ENCODE measurements at places on chromosomes 11 and 22. TPM values are rescaled to one million over a fixed set of nuclear protein-coding genes. Genes with fewer than 3 reads are reported as not detected.

The EMID1 gene
- 0.60 TPM for total RNA-seq

The AASDHPPT gene
- 87.4 TPM for total RNA-seq

The TTLL8 gene
- total RNA-seq: not detected

The FREY1 gene
- 0.97 TPM for total RNA-seq

The TUBA8 gene
- 0.17 TPM for total RNA-seq

The NXPE4 gene
- total RNA-seq: not detected

The OR5M8 gene
- total RNA-seq: not detected

The PYGM gene
- total RNA-seq: 0.02 TPM

The RHOD gene
- not detected for total RNA-seq

The OR8D4 gene
- total RNA-seq: not detected

The UBQLNL gene
- not detected for total RNA-seq

DNA sequence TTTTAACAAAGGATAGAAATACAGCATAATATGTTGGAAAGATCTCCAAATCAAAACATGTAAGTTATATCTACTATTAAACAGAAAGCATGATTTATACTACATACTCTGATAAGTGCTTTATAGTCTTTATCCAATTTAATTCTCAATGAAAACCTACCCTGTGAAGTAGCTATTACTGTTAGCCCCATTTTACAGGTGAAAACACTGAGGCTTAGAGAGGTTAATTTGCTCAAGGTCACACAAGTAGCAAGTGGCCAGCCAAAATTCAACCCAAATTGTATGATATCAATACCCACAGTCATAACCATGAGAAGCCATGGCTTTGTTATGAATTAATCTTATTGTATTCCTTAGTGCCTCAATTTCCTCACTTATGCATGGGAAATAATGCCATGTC is 675 bp upstream of the OR5AN1 start:
- DNase-seq: no peak

GRCh38 chr22:33018232-33018864 is 39.8 kb downstream of the SYN3 start:
- peak; percentile 32 for DNase-seq

DNA sequence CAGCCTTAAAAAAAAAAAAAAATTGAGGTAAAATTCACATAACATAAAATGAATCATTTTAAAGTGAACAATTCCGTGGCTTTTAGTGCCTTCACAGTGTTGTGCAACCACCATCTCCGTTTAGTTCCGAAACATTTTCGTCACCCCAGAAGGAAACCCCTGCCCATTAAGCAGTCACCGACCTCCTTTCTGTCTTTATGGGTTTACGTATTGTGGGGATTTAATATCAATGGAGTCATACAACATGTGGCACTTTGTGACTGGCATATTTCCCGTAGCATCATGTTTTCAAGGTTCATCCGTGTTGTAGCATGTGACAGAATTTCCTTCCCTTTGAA is 65.5 kb downstream of the BCR start:
- no peak for DNase-seq

- DNase-seq: no peak
These were observed 21.5 kb downstream of the BIRC2 start for GRCh38 chr11:102368472-102368871.

- DNase-seq: no peak
These were observed 230.1 kb downstream of the BRD1 start for GRCh38 chr22:49597428-49598039.

DNA sequence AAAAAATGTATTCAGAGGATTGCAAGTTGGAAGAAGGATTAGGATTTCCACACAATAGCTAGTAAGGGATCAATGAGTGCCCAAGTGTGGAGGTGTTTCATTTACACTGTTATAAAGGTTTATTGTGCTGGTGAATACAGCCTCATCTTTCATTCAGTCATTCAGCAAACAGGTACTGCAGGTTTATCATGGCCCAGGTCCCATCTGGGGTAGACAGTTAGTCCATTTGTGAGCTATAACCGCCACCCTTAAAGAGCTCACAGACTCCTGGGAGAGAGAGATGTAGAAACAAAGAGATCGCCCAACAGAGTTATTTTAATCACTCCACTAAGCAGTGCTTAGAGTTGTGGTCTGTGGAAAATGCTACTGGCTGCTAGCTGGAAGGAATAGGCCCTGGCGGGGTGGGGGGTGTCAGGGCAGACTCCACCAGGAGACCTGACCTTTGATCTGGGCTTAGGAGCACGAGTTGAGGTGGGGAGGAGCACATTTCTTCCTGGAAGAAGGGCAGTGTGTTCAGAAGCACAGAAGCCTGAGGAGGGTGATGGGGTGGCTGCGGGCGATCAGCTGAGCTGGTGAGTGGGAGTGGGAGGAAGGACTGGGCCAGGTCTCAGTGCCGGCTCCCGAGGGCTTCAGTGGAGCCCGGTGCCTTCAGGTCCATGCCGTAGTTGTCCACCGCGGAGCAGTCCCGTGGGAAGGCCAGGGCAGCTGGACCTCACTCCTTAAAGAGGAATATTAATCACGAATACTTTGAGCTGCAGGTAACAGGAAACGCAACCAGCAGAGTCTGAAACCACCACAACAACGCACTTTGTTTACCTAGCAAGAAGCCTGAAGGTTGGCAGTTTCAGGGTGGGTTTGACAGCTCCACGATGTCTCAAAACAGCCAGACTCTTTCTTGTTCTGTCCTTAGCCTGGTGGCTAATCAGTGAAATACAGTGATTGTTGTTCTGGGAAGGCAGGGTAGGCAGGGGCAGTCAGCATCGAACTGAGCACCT is 11.2 kb downstream of the TOM1 start:
- DNase-seq: no peak

DNA sequence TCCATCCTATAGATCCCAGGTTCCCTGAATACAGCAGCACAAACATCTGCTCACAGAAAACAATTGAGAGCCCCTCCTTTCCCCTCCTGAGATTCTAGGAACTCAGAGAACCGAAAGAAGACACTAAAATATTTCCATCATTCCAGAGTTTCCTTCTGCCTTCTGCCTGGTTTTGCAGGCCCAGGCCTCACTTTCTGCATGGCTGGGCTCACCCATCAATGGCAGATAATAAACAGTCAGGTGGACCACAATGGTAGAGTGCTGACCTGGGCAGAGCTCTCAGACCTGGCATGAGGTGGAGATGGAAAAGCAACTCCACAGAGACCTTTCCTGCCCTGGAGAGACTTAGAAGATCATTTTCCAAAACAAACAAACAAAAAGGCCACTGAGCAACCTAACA is 389.1 kb downstream of the NXPE2 start:
- DNase-seq: no peak

GRCh38 chr11:2207212-2207611 is 35.6 kb upstream of the TH start:
- DNase-seq: no peak

GRCh38 chr11:62428871-62429560 is 10.2 kb downstream of the SCGB1A1 start:
- DNase-seq: no peak

- DNase-seq: peak; percentile 67
These were observed 99.4 kb upstream of the BLID start for GRCh38 chr11:122215244-122215992.

DNA sequence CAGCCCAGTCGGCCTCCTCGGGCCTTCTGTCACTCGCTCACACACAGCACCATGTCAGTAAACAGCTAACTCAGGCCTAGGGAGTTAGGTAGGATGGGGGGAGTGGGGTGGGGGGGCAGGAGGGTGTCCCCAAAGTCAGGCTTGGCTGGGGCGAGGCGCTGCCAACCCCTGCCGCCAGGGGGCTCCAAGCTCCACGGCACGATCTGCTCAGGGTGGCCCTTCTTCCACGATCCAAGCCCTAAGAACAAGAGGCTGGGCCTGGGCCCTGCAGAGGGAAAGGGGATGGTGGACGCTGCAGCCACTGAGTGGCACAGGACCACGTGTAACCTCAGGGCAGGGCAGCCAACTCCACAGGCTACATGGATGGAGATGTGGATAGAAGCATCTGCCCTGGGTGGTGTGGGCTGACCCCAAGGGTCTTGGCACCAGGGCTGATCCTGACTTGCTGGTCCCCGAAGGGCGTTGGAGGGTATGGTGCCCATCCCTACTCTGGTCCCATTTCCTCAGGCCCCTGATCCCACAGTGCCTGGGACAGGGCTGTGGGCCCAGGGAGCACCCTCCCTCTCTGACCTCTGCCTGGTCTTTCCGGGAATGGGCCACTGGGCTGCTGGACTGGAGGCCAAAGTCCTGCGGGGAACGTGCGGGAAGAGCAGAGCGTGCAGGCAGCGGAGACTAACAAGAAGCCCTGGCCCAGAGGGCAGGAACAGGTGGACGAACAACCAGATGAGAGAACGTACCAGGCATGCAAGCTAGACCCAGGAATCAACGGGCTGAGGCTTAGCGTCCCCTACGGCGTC is 29.1 kb upstream of the TXNRD2 start:
- DNase-seq: peak; percentile 44

GRCh38 chr11:14445542-14446530 is 53.8 kb downstream of the COPB1 start:
- DNase-seq: peak; percentile 61

DNA sequence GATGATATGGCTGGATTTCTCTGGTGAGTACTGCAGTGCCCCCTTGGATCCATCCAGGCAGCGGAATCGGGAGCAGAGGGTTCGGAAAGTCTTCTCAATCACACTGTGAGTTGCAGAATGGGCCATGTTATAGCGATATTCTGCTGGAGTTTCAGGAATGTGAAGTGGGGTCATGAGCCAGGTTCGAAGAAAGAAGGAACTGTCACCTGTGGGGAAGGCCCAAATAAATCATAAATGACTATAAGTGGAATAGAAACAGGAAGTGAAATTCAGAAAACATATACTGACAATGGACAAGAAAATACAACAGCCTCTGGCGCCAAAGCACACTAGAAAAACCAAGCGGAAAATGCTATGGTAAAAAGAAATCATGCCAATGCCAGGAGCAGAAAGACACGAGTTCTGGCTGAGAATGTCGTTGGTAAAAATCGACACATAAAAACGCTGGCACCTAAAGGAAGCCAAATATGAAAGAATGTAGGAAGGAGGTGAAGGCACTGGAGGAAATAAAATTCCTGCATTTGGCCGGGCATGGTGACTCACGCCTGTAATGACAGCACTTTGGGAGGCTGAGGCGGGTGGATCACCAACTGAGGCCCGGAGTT is 10.0 kb upstream of the AMBRA1 start:
- no peak for DNase-seq

- no peak for DNase-seq
These were observed 12.1 kb downstream of the NADSYN1 start for GRCh38 chr11:71465054-71465453.

DNA sequence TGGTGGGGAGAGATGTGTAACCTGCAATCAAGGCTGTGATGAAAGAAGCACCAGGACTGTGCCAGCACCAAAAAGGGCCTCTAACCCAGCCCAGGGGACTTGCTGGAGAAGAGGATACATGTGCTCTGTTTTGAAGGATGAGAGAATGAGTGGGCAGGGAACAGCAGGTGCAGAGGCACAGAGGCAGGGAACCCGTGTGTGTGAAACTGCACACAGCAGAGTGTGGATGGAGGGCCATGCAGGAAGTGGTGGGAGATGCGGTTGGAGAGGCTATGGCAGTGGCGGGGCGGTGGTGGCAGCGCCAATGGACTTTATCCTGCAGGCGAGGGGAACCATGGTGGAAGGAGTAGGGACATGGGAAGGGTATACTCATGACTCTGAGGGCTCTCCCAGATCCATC is 25.2 kb upstream of the LRRC32 start:
- no peak for DNase-seq

DNA sequence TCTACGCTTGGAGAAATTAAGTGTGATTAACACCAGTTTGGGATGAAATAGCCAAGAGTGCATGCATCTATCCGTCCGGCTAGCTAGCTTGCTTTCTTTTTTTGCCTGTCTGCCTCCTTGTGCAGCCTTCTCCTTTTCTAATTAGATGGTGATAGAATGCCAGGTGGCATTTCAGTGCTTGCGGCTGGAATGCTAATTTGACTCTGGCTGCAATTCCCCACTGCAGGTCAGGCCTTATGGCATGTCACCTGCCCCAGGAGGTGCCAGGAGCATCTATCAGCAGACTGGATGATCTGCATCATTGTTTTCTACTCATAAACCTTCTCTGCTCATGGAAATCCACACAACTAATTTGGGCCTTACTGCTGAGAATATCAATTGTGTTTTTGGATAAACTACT is 51.1 kb upstream of the CABP7 start:
- no peak for DNase-seq

DNA sequence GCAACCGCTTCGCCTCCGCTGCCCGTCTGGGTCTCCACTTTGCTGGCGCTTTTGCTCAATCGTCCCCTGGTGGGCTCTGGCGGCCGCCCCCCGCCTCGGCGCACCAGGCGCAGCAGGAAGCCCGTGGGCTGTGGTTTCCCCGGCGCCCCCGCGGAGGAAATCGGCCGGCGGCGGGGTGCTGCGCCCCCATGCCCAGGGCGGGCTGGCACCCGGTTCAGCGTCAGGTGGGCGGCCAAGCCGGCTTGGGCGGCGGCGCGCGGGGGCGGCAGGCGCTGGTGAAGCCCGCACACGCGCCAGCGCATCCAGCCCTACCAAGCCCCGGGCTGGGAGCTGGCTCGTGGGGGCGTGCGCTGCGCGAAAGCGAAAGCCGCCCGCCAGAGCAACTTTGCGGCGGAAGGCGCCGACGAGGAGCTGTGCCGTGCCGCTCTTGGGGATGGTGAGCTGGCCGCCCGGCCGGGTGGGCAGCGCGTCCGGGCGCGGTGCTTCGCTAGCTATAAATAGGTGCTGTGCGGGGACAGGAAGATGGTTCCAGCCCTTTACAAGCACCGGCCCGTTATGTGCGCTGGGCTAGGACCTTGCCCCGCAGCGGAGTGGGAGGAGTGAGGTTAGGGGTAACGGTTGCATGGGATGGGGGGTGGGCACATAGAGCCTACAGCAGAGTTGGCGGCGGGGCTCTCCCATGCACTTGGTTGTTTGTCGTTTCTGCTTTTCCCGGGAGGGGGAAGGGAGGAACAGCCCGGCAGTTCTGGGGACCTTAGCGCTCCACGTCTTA is 25.0 kb upstream of the SUSD2 start:
- no peak for DNase-seq

GRCh38 chr11:4763096-4763495 is 6.6 kb downstream of the OR51F1 start:
- no peak for DNase-seq

DNA sequence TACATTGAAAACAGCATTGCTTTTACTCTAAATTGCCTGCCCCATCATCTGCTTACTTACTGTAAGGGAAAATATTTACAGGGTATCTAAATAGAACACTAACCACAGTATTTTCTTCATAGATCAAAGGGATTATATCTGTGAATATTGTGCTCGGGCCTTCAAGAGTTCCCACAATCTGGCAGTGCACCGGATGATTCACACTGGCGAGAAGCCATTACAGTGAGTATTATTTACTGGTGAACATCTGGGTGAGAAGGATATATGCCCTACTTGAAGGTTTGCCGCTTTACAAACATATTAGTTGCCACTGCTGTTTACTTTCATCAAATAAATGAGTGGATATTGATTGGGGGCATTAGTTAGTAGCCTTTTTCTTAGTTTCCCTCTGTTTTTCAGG is 5.9 kb upstream of the CNTF start:
- DNase-seq: peak; percentile 66

DNA sequence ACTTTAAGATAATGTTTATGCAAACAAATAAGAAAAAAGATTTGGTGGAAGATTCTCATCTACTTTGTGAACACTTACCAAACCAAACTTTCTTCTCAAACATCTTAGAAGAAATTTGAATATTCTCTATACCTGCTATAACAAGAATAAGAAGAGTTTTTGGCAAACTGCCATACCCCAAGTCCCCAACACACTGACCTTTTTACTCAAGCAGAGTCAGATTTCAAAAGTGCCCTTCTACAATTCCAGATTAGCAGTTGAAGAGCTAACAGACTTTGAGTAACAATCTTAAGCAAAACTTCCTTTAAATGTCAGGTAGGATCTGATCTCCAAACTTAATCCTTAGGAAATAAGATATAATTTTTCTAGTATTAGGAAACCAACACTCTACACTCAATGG is 33.9 kb downstream of the TSG101 start:
- DNase-seq: no peak

GRCh38 chr11:35098855-35099254 is 40.1 kb upstream of the CD44 start:
- no peak for DNase-seq
